ENCODE measurements at places on chromosomes 4 and X.

- DNase-seq: no peak
These were observed 12.6 kb downstream of the NEIL3 start for GRCh38 chr4:177322266-177322665.

DNA sequence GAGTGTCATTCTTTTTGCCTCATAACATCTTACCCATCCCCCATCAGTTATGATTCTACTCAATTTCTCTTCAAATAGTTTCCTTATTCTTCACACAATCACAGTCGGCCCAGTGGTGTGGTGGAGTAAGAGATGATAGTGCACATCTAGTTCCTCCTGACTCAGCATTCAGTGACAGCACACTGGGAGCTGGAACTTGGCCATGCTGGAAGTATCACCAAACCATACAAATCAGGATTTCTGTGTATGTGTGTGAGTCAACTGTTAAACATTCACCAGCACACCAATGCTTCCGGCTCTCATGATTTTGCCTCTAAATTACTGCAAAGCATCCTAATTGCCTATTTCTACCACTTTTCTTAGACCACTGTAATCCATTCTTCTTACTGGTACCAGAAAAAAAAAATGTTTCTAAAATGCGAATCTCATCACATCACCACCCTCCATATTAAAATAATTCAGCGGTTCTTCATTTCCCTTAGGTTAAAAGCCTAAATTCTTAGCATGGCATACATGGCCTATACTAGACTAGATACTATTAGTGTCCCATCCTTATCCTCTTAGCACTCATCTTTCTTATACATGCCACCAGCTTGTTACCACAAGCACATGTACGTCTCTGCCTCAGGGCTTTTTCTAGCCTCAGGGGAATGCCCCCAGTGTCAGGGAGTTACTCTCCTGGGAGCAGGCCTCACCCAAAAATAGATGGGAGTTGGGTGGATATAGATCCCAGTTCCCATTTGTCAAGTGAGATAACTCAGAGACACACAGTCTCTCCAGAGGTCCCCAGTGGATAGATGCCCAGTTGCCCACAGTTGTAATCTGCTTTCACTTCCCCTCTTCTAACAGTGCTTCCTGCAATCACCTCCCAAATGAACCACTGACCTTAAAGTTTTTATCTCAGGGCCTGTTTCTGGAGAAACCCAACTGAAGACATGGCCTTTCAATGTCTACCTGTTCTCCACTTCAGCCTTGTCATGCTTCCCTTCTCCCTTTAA lies 49.2 kb upstream of the DDX53 start:
- DNase-seq: no peak

DNA sequence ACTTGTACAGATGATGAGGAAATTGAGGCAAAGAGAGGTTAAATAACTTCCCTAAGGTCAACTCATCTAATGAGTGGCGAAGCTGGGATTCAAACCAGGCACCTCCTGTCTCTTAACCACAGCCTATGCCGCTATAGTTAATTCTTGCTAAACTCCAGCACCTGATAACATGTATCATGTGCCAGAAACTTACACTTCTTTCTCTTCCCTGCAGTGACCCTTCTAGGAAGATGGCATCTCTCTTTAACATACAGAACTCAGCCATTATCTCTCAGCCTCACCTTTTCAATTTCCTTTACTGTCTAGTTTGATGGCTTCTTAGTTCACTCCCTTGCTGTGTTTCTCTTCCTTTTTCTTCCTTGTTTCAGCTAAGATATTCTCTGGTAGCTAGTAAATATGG lies 2.5 kb downstream of the VBP1 start:
- DNase-seq: no peak

DNA sequence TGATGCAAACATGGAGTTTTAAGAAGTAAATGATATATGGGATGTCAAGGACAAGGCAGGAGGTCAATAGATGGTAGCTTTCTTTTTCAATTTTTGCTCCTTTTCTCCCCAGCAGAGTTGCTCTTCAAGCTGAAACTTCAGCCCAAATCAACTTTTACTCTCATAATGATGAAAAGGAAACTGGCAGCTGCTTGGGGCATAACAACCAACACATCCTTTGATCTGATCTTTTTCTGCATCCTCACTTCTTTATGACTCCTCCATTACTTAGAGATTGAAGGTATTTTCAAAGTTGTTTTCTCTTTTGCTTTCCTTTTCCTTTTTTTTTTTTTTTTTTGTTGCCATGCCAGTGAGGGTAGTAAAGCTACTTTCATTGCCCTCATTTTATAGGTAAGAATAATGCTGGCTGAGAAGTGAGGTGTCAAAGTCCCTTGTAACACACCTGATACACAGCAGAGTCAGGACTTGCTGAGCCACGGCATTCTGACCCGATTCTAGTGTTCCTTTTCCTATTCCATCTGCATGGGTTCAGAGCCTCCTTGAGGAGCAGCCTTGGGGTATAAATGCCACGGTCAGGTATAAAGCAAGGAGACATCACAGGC lies 26.9 kb downstream of the SLC2A9 start:
- DNase-seq: no peak

DNA sequence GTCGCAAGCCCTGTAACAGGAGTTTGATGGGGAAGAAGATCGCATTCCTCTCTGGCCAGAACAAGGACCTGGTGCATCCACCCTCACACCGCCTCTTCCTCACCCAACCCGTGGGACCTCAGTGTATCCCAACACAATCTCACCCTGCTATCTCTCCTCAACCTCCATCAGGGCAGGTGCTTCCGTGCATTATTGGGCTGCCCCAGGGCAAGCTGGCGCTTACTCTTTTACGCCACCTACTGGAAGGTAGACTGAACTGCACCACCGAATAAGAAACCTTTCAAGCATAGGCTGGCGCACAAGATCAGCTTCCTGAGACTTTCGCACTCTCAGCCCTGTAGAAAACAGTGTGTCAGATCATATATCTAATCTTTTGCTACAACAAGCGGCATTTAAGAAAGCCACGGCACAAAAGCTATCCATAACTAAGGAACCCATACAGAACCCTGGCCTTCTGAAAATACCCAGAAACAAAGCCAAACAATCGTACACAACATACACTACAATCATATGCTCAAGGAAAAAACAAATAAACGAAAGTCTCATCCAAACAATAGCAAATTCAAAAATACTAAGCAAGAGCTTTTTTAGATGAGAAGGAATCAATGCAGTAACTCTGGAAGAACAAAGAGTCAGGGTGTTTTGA lies 209.3 kb downstream of the UGT8 start:
- DNase-seq: peak; percentile 18

GRCh38 chr4:99630857-99631360 lies 26.7 kb downstream of the C4orf54 start:
- DNase-seq: no peak

DNA sequence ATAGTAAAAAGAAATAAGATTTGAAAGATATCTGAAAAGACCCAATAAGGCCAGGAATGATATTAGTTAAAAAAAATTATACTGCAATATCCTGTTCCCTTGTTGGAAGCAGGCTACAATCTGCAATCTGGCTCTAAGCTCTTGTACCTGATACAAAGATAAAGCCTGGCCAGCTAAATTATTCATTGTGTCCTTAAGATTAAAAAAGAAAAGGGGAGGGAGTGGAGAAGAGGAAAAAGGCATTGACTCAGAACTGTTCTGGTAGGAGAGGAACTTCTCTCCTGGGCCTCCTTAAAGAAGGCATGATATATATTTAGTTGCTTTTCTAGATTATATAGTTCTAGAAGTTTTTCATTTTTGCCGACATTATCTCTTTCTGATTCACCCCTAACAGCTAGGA lies 46.7 kb downstream of the IRF2 start:
- DNase-seq: no peak

GRCh38 chr4:56723201-56723605 lies 42.1 kb upstream of the HOPX start:
- peak; percentile 72 for DNase-seq

- DNase-seq: no peak
These were observed 24.0 kb downstream of the TET2 start for GRCh38 chr4:105170711-105171110.

GRCh38 chrX:16997313-16997712 lies 50.9 kb downstream of the REPS2 start:
- no peak for DNase-seq

- no peak for DNase-seq
These were observed 204.3 kb downstream of the SHROOM3 start for GRCh38 chr4:76639288-76639687.

DNA sequence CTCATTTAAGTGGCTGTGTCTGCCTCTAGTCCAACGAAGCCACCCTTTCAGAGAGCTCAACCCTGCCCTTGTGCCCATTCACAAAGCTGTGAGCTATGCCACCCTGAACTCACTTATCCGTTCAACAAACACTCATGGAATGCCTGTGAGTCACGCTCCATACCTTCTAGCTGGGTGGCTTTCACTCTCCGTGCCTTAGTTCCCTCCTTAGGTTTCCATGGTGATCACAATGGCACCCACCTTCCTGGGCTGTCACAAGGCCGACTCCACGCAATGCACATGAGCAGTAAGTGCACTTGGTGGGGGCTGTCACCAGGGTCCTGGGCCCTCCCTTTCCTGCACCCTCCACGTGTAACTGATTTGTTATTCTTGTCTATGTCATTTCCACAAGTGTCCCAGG lies 37.2 kb upstream of the PPP2R2C start:
- DNase-seq: no peak

DNA sequence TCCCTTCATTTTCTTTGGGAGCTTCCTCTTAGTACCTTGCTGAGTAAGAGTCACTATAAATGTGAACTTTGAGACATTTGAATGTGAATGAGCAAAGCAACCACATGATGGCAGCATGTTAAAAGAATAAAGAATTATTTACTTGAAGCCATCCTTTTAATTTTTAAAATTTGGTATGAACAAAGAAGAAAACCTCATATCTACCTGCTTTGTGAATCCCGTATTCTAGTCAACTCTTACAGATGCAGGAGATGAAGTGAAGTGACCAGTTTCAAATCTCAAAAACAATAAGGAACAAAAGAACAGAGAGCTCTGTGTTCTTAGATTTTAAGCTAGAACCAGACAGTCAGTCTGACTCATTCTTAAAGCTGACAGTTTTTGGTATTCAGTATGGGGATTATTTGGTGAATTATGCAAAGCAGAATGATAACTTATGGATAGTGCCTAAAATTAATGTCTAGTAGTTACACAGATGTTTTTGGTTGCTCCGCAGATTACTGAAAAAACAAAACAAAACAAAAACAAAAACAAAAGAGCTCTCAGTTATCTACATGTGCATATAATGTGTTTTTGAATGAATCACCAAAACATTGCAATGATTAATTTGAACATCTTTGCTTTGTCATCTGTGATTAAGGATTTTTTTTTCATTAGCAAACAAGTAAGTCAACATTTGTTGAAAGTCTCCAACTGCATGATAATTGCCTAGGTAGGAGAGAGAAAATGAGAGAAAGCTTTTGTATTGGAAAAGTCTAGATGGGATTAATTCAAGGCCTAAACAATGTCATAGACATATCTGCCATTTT lies 48.2 kb upstream of the H2AZ1 start:
- DNase-seq: no peak

DNA sequence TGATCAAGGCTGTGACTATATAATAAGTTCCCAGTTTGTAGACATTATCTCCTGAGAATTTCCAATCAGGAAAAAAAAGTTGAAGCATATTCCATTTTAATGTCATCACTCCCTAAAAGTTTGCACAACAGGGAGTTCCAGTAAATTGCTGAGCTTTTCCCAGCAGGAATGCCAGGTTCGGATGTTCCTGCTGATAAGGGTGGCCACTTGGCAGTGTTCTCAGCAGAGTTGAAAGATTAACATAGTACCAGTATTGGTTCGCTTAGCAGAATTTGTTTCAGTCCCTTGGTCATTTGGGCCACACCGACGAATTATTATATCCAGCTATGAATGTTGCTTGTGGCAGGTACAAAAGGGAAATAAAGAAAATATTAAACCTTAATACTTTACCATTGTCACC lies 5.2 kb upstream of the CXCL2 start:
- no peak for DNase-seq

DNA sequence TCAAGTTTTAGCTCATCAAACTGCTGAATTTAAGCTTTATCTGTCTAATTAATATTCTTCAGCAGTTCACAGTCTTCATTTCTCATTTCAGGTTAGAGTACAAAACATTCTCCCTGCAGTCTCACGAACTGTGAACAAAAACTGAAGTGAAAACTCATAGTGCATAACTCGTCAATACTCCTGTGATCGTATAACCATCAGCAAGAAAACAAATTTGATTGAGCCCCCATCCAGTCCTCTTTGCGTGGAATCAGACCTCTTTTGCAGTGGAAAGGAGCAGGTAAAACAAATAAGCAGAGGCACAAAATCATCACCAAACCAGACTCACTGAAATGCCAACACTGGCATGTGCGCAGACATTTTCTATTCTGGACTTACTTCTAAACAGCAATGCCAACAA lies 12.7 kb downstream of the ADAM29 start:
- DNase-seq: no peak

DNA sequence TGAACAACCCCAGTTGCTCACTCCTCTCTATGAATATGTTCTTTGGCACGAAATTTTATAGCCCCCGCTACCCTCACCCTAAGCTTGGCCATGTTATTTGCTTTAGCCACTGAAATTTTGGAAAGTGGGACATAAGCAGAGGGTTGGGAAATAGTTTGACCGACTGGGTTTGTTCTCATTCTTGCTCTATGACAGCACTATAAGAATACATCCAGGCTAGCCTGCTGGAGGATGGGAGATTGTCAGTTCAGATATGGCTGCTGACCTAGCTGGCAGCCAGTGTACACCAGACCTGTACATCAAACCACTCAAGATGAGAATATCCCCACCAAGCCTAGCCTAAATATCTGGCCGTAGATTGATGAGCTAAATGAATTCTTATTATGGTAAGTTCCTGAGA lies 298.1 kb downstream of the PDGFC start:
- no peak for DNase-seq

DNA sequence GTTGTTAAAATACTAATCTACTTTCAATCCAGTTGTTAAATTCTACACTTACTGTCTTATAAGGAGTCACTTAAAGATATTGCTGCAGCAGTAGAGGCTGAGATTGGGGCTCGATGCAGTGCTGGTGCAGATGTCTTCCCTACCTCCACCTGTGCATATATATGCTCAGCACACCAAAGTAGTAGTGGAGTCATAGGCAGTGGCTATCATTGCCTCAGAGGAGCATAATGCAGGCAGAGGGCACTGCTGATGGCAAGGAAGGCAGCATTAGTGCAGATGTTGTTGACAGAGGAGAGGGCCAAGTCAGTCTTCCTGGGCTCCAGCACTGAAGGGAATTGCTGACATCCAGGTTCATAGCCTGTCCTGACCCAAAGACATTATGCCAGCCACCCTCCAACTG lies 35.1 kb downstream of the INPP4B start:
- DNase-seq: no peak

DNA sequence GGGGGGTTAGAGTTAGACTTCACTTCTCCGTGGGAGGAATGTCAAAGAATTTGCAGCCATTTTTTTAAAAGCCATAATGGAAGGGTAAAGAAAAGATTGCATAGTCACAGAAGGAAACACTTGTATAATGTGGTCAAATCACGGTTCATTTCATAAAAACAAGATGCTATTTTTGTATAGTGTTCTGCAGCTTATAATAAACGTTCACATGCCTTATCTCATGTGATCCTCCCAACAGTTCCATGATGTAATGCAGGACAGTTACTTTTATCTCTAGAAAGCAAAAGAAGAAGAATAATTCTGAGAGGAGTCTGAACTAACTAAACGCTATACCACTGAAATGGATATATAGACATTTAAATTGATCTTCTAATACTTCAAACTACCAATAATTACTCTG lies 71.3 kb upstream of the CAMK2D start:
- DNase-seq: no peak

Measured in stimulated activated CD4-positive, alpha-beta T cell treated with anti-CD3 and anti-CD28 coated beads, Interleukin-1b, Interleukin-23, amount 100 ng/mL, for 48 hours (primary cell).